Stimulated activated CD4-positive, alpha-beta T cell treated with anti-CD3 and anti-CD28 coated beads, Interleukin-4, amount 100 ng/mL, for 24 hours (primary cell): ENCODE measurements at places on chromosomes 7 and 10.

- DNase-seq, result no peak
Observed at GRCh38 chr7:8783229-8783628, 349.8 kb downstream of the NXPH1 start.

DNA sequence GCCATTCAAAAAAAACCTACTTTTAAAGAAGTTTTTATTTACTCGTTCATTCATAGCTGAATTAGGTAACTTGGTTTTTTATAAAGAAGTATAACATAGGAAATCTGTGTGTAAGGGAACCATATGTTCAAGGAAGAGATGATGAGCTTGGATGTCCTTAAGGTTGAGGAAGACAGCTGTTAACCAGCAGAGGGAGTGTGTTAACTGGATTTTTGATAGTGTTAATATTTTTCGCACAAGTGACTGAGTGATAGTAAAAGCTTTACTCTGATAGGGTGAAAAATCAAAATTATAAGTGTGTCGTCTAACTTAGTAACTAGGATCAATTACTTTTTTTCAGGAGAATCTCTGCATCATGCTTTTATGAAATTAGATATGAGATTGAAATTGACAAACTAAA is 134.7 kb downstream of the ARL5B start:
- no peak for DNase-seq

DNA sequence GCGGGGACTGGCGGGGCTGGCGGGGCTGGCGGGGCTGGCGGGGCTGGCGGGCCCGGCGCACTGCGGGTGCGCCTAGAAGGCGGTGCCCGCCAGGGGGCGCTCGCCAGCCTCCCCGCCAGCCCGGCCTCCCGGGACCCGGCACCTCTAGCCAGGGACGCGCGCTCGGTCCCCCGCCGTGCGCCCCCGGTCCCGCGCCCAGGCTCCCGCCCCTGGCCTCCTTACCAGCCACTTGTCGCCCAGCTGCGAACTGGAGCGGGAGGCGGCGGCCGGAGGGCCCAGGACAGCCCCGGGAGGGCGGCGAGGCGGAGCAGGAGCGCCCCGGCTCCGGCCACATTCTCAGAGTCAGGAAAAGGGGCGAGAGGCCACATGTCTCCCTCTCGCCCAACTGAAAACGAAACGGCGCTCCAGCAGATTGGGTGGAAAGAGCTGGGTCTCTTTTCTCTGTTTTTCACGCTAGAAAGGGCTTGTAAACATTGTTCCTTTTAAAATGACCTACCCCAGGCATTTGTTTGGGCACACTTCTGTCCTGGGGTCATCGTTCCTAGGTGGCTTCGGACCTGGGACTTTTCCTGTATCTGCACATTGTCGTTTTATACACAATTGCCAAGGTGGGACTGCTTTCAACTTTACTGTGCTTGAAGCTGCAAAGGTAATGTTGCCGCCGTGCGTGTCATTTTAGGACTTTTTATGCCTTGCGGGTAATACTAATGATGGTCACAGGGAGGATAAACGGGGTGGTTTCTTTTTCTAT is 378 bp upstream of the PRKCQ start:
- peak; percentile 87 for DNase-seq

GRCh38 chr10:21858455-21858854 is 145.1 kb downstream of the DNAJC1 start:
- DNase-seq, result no peak

DNA sequence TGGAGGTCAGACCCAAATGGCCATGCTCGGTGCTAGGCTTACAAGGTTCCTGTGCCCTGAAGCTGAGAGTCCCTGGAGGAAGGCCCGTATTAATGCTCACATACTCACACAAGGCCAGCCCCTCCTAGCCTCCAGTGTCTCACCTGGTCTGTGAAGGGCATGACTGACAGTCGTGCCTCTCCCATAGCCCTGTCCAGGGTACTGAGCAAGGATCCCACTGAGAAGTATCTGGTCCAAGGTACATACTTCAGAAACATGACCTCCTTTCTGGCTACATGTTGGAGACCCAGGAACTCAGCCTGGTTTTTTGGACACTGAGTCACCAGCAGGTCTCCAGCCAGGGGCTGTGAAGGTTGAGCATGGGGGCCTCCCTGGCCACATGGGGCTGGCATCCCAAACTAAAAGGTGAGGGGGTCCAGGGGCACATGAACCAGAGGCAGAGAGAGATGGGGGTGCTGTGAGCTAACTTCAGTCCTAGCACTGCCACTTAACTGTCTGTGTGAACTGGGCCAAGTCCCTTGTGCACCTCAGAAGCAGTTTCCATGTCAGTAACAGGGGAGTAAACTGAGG is 17.6 kb upstream of the RASGEF1A start:
- no peak for DNase-seq

DNA sequence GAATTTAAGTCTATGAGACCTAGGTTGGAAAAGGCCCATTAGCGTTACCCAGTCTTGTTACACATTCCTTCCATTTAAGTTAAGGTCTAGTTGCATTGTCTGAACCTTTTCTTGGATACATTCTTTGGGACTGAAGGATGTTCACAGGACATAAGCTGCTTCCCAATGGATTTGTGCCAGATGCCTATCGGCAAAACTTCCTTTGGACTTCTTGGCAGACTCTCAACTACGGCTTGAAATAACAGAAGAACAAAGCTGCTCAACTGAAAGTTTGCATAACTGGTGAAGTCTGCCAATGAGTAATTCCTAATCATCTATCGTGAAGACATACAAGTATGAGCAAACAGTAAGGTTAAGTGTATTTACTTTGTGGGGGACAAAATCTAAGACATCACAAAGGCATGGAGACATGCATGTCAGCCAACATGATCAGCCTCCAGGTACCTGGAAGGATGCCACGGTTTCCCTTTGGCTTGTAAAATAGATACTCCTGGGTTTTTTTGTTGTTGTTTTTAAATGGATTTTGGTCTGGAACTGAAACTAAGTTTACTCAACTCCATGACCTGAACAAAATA is 35.4 kb downstream of the MALSU1 start:
- no peak for DNase-seq

DNA sequence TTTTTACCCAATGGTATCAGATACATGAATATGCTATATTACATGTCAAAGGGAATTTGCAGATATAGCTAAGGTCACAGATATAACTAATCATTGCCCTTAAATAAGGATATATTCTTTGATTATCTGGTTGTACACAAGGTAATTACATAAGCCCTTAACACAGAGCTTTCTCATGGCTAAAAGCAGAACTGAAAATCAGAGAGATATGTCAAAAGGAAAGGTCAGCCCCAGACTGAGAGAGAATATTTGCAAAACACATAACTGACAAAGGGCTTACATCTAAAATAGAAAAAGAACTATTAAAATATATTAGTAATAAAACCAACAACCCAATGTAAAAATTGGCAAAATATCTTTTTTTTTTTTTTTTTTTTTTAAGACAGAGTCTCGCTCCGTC is 1029.5 kb upstream of the LRRN3 start:
- DNase-seq, result no peak

DNA sequence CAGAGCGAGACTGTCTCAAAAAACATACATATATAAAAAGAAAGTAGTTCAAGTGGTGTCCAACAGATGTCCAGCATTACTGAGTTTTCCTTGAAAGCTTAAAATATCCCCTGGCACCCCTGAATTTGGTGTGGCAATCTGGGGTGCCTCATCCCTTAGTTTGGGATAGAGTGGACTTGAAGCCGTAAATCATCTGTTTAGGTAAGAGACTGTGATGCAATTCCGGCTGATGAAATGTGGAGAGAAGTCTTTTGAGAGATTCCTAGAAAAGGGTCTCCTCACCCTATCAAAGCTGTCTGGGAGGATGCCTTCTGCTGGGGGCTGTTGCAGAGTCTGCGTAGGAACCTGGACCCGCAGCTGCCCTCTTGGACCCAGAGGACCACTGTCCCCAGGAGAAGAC is 408.0 kb downstream of the RPS24 start:
- no peak for DNase-seq

DNA sequence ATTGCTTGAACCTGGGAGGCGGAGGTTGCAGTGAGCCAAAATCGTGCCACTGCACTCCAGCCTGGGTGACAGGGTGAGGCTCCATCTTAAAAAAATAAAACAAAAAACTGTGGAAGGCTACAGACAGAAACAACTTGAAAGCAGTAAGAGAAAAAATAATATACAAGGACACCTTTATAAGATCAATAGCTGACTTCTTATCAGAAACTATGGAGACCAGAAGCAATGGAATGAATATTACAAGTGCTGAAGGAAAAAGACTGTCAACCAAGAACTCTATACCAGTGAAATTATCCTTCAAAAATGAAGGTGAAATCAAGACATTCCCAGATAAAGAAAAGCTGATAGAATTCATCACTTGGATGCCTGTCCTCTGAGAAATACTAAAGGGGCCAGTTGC is 49.0 kb downstream of the RBAK start:
- DNase-seq, result no peak

DNA sequence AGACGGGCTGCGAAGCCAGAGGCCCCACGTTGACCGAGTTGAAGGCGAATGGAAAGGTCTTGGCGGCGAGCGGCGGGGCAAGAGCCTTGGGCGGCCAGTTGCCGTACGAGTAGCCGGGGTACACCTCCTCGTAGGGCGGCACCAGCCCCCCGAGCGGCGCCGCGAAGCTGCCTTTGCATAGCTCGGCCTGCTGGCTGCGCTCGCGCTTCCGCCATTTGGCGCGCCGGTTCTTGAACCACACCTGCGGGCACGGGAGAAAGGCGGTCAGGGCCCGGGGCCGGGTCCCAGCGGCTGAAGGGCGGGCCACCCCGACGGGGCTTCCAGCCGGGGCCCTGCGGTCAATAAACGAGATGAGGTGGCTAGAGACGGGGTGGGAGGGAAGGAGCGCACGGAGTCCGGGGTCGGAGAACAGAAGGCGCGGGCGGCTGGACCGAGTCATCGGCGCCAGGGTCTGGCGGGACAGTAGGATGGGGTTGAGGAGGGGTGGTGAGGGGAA is 4.8 kb downstream of the ELOVL3 start:
- peak; percentile 37 for DNase-seq

- DNase-seq, result no peak
Observed at GRCh38 chr7:135802697-135803096, 54.1 kb upstream of the FAM180A start.

DNA sequence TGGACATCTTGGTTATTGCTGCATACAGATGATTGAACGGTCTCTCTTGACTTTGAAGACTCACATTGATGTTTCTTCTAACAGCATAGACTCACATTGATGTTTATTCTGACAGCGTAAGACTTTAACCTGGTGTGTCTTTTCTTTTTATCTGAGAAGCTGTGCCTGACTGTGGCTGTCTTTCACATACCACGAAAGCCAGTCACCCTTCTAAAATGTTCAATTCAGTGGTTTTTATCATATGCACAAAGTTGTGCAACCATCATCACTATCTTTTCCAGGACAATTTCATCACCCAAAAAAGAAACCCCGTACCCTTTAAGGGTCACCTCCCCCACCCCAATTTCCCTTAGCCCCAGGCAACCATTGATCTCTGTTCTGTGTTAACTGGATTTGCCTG is 24.7 kb downstream of the CELF2 start:
- no peak for DNase-seq

- DNase-seq, result no peak
Observed at GRCh38 chr7:45073031-45073785, 15.6 kb downstream of the NACAD start.

- no peak for DNase-seq
Observed at GRCh38 chr10:71210542-71210871, 1.9 kb upstream of the UNC5B start.

- DNase-seq, result no peak
Observed at GRCh38 chr7:30379131-30379530, 94.7 kb downstream of the ZNRF2 start.

DNA sequence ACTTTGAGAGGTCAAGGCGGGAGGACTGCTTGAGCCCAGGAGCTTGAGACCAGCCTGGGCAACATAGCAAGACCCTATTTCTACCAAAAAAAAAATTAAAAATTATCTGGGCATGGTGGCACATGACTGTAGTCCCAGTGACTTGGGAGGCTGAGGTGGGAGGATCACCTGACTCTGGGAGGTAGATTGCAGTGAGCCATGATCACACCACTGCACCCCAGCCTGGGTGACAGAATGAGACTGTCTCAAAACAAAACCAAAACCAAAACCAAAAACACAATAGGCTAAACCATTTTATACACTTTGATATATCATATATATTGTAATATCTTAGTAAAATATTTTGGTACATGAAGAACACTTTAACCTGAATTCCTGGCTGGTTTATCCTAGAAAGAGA is 101.6 kb downstream of the RAPGEF5 start:
- DNase-seq, result peak; percentile 4

GRCh38 chr7:63117-63480 is 129.3 kb upstream of the FAM20C start:
- DNase-seq, result no peak

DNA sequence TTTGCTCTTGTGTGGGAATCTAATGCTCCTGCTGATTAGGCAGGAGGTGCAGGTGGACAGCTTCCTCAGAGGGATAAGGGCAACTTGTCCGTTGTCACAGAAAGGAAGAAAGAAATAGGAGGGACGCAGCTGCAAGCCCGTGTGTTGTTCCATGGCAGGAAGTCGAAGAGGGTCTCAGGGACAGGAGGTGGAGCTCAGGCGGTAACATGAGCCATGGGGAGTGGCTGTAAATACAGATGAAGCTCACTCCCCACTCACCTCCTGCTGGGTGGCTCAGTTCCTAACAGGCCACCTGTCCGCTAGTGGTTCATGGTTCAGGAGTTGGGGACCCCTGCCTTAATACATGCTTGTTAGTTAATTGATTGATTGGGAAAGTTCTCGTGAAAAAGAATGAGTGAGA is 101.7 kb upstream of the SFMBT2 start:
- no peak for DNase-seq

DNA sequence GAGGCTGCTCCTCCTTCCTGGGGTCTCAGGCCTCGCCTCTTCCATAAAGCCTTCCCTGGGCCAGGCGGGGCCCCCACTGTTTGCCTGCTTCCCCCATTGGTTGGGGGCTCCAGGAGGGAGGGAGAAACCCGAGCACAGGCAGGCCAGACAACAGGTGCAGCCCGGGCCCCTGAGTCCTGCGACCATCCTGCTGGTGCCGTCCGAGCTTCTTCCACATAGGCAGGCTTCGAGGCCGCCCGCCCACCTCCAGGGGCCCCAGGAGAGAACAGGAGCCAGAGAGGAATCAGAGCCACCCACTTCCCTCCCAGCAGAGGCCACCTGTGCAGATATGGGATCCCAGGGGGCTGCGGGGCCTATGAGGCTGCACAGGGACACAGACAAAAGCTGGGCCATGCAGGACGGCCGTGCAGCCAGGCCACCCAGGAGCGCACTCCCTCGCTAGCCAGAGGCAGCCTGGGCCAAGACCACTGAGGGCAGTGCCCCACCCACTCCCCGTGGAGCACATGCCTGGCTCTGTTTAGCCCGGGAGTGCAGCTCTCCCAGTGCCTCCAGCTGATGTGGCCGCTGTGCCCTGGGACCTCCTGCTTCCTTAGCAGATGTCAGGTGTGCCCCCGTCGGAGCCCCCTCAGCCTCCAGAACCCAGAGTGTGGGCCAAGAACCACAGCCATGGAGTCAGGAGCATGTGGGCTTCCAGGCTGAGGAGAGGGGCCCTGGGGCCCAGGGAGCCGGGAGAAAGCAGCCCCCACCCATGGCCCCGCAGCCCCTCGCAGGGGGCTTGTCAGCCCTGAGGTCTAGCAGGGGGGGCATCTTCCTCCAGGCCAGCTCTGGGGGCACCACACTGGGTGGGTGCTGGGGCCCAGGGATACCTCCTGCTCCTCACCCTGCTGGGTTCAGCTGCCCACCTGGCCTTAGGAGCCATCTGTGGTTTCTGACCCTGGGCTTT is 59.9 kb upstream of the INPP5A start:
- no peak for DNase-seq

- DNase-seq, result no peak
Observed at GRCh38 chr7:108246227-108246837, 116.2 kb upstream of the LAMB4 start.
